Glomerular endothelial cell (primary cell): ENCODE measurements at places on chromosomes 3 and 15. TPM values are rescaled to one million over a fixed set of nuclear protein-coding genes. Genes with fewer than 3 reads are reported as not detected.

GRCh38 chr15:66237513-66238235 is 15.9 kb downstream of the MEGF11 start:
- DNase-seq = no peak

GRCh38 chr15:59401824-59402569 is 29.3 kb upstream of the MYO1E start:
- DNase-seq = no peak

DNA sequence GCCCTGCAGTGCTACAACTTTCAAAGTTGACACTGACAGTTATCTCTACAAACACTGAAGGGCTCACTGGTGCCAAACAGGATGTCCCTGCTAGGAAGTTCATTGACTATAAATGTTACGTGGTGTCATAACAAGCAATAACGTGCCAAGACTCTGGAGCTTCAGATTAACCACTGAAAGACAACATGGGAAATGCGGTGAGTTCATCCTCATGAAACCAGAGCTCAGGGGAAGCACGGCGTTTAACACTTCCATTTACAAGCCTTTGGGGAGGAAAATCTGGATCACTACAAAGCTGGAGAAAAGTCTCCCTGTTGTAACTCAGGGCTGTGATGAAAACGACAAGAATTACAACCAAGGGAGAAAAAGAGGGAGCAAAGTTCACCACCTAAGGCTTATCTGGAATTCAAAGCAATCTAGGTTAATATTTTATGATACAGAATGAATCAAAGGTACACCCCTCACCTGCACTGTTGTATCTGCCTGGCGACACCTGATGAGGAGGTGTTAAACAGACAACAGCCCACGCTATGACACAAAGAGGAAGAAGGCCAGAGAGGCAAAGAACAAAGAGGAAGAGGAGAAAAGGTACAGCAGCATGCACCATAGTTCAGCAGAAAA is 27.0 kb downstream of the SHQ1 start:
- no peak for DNase-seq

TTC23 gene
- 17.8 and 18.8 TPM in 2 replicates for total RNA-seq

GRCh38 chr3:128605091-128606046 is 45.2 kb downstream of the RPN1 start:
- no peak for DNase-seq

DNA sequence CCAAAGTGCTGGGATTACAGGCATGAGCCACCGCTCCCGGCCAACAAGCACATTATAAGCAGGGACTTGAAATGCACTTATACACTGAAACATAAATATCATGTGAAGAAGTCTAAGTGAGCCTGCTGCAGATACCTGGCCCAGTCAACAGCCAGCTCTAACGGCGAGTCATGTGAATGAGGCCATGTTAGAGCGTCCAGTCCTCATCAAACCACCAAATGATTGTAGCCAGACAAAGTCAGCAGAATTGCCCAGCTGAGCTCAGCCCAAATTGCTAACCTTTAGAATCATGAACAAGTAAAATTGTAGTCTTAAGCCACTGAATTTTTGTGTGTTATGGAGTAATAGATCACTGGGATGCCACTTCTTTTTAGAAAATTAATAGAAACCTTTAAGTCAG is 37.8 kb upstream of the UACA start:
- DNase-seq = no peak

- DNase-seq = no peak
Observed at GRCh38 chr3:8985411-8985831, 22.1 kb upstream of the RAD18 start.

C3orf80 gene
- total RNA-seq = not detected in 2 replicates

DNA sequence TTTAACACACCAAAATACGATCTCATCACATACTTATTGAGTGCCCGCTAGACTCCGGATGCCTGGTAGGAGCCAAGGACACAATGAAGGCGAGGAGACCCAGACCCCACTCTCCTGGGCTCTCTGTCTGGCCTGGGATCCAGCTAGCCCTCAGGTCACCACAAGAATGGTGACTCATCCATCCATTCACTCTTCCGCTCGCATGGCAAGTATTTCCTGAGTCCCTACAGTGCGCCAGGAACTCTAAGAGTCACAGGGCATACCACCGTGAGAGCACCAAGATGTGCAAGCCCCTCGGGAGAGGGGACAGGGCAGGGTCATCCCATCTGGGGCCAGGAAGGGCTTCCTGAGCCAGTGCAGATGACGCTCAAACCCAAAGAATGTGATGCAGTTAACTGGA is 101.6 kb upstream of the PRR20G start:
- no peak for DNase-seq

DNA sequence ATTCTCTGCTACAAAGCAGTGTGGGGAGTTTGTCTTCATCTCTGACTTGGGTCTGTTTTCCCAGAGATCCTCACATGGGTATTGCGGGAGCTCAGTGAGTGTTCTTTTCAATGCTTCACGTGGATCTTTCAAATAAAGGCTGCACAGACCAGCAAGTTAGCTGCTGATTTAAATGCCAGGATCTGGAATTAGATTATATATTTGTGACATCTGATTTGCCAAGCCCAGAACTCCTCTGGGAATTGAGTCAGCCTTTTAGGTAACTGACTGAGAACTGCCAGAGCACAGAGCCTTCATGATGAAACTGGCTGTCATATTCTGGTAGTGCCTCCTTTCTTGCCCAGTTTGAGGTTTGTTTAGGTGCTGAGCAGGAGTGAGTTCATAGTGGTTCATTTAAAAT is 14.7 kb downstream of the EDEM1 start:
- DNase-seq = no peak

CPEB1 gene
- total RNA-seq = not detected in 2 replicates

DNA sequence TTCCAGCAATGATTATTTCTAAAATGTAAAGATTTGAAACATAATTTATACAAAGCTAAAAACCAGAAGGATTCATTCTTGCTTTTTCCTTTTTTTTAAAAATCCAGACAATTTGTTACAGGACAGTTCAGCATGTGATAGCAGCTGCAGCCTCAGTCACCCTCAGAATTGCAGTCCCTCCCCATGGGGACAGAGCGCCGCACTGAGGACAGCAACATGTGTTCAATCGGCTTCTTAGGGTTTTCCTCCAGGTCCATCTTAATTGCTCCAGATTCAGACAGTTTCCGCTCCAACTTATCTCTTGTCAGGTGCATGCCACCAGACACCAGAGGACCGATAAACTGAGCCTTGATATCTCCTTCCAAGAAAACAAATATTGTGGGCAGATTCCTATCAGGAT is 134.9 kb upstream of the TBC1D5 start:
- DNase-seq = no peak

SUCNR1 gene
- 0.10 and 0.23 TPM in 2 replicates for total RNA-seq

SAMMSON gene
- total RNA-seq = not detected in 2 replicates

DNA sequence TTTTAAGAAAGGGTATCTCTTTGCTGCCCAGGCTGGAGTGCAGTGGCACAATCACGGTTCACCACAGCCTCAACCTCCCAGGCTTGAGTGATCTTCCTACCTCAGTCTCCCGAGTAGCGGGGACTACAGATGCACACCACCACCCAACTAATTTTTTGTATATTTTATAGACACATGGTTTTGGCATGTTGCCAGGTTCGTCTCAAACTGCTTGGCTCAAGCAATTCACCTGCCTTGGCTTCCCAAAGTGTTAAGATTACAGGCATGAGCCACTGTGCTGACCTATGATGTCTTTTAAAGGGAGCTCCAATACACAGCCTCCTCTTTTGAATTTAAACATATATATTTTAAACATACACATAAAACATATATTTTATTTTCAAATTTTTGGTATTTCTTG is 60.9 kb downstream of the SLC9C1 start:
- DNase-seq = no peak

FANCD2OS gene
- total RNA-seq = not detected in 2 replicates
